Stromal cell of bone marrow (primary cell): ENCODE measurements at places on chromosomes 16 and 17.
A peak's percentile ranks its signal among the peaks of the same experiment; 100 is the strongest.

DNA sequence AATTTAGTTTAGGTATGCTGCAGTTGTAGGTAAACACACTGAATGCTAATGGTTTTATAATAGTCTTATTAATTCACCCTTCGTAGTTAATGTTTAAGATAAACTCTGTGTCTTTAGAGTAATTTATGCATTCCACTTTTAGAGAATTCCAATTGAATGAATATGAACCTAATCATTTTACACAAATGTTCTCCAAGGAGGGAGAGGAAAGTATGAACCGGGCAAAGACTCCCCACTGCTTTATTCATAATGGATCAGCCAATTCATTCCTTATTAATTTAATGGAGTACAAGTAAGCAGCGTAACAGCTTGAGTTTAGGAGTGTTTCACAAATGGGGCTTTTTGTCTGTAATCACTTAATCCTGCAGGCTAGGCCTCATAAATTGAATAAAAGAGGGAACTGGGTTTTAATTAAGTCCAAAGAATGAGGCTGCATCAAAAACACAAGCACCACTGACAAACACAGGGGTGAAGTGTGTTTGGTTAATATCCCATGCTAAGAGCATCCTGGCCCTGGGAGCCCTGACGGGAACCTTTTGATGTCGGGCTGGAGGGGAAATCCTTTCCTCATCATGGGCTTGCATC, 375.7 kb upstream of the DYNLRB2 start:
- no peak for DNase-seq

DNA sequence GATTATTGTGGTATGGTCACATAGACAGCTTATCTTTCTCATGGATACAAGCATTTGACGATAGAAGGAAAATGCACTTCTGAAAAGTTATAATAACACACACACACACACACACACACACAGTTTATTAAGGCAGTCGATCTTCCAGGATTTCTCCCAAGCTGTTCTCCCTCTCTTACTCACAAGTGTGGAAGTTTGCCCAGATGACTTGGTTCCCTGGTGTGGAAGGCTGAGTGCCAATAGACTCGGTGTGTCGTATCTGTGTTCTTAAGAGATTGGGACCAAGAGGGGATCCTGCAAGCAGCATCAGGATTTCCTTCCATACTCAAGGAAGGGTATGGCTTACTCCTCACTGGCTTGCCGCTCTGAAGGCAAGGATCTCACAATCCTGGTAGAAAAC, 279.6 kb downstream of the HS3ST3B1 start:
- peak; percentile 38 for DNase-seq

DNA sequence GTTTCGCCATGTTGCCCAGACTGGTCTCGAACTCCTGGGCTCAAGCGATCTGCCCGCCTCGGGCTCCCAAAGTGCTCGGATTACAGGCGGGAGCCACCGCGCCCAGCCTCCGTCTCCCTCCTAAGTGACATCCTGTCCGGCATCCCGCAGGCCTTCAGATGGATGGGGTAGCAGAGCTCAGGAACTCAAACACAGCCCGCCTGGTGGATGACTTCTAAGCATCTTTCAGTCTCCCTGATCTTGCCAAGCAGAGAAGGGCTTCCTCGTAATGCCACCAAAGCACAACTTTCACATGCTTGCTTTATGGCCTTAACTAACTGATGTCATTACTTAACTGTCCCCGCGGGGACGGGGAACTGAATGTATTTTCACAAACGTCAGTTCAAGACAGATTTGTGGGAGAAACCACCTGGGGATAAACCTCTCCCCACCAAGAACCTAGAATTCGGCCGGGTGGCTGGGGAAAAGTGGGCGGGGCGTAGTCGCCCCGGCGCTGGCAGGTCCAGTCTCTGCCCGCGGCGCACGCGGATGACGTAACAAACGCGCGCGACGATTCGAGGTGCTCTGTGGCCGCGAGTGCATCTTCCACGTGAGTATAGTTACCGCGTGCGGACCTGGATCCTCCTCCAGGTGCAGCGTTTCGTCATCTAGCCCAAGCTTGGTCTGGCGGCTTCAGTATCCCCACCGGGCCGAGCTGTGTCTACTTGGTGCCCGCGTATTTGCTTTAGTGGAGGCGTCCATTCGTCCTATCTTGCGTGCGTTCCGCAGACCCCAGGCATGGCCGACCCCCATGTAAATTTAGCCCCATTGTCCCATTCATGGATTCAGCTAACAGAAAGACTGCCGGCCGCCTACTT, at the start of gene PFAS:
PFAS (plus strand) TSS at position 539 of the 857 bp plus-strand sequence. CDS start 4,649 bp downstream, outside the sequence.
- DNase-seq = peak; percentile 78

- DNase-seq = no peak
Observed at GRCh38 chr16:84505249-84506187, 1.1 kb upstream of the MEAK7 start.

DNA sequence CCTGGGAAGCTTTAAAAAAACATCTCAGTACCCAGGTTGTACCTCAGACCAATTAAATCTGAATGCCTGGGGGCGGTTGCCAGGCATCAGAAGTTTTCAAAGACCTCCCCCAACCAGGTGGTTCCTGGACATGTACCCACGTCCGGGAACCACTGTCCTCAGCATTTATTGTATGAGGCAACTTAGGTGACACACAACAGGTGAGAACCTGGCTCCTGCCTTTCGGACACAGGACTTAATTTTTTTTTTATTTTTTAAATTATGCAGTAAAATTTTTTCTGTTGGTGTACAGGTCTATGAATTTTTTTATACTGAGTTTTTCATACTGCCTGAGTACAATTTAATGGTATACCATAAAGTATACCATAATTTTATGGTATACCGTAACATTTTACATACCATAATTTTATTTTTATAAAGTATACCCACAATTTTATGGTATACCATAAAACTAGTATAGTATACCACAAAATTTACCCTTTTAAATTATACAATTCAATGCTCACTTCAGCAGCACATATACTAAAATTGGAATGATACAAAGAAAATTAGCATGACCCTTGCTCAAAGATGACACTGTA, 38.7 kb upstream of the DHX8 start:
- no peak for DNase-seq

- no peak for DNase-seq
Observed at GRCh38 chr16:67252609-67253497, 4.1 kb downstream of the SLC9A5 start.

DNA sequence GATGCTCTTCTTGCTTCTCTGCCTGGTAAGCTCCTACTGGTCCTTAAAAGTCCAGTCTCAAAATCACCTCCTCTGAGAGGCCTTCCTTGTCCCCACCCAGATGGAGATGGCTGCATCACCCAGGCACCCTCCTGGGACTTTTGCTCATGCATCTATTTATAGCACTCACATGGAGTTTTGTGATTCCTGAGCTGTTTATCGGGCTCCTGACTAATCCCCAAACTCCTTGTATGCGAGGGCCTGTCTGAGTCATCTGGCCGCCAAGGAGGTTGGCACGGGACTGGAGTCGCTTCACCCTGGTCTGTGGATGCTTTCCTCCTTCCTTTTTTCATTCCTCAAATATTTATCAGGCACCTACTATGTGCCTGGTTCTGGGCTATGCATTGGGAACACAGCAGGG, 2.3 kb upstream of the MAP2K3 start:
- DNase-seq = peak; percentile 98

DNA sequence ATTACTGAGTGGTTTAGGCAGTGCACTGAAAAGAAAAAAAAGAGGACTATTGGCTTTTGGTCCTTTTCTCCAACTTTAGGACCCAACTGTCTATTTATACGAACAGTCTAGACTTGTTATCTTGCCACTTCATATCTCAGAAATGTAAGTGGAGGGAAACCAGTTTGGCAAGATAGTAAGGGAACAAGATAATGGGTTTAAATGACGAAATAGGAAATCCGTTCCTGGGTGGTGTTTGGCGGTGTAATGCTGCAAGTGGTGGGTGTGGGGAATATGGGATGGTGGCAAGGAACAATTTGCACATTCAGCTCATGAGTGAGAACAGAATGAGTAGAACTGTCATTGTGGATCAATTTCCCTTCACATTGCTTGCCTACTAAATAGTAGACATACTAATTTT, 44.7 kb downstream of the GRB7 start:
- no peak for DNase-seq

GRCh38 chr16:57559072-57559790, 16.8 kb downstream of the ADGRG5 start:
- DNase-seq = no peak

DNA sequence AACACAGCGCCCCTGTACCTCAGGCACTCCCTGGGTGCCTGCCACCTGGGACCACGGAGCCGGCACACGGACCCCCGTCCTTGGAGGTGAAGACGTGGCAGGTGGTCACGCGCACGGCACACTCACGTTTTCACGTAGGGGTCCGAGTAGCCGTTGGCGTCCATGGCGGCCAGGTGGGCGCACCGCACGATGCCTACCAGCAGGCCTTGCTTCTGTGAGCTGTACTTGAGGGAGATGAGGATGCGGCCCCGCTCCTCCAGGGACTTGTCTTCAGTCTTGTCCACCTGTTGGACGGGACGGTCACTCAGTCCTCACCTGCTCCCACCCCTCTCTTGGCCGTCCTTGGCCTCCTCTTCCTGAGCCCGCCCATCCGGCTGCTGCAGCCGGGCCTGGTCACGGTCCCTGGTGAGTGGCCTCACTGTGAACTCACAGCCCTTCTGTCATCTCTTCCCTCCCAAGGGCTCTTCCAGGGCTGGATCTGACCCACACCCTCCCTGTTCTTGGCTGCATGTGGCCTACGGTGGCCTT, 18.8 kb downstream of the SCGB1C2 start:
- DNase-seq = no peak

- no peak for DNase-seq
Observed at GRCh38 chr16:52456368-52456767, 90.6 kb downstream of the TOX3 start.

GRCh38 chr17:18166894-18167293, 16.7 kb upstream of the ALKBH5 start:
- no peak for DNase-seq

DNA sequence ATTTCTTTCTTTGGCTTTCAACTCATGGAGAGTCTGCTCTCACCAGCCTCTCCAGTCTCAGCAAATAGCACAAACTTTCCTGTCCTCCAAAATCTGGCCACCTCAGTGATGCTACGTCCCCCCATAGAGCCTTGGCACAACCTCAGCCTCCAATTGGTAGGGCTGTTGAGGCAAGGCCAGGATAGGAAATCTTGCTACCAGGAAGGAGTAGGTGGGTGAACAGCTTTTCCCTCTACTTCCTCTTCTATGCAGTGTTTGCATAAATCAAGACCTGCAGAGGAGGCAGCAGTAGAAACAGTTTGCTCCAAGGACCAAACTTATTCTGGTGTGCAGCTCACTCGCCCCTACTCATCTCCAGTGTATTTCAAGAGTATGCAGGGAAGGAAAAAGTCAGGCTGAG, 701 bp upstream of the DPEP2 start:
- DNase-seq = no peak

- peak; percentile 77 for DNase-seq
Observed at GRCh38 chr16:17471719-17472461, 1.1 kb upstream of the XYLT1 start.

DNA sequence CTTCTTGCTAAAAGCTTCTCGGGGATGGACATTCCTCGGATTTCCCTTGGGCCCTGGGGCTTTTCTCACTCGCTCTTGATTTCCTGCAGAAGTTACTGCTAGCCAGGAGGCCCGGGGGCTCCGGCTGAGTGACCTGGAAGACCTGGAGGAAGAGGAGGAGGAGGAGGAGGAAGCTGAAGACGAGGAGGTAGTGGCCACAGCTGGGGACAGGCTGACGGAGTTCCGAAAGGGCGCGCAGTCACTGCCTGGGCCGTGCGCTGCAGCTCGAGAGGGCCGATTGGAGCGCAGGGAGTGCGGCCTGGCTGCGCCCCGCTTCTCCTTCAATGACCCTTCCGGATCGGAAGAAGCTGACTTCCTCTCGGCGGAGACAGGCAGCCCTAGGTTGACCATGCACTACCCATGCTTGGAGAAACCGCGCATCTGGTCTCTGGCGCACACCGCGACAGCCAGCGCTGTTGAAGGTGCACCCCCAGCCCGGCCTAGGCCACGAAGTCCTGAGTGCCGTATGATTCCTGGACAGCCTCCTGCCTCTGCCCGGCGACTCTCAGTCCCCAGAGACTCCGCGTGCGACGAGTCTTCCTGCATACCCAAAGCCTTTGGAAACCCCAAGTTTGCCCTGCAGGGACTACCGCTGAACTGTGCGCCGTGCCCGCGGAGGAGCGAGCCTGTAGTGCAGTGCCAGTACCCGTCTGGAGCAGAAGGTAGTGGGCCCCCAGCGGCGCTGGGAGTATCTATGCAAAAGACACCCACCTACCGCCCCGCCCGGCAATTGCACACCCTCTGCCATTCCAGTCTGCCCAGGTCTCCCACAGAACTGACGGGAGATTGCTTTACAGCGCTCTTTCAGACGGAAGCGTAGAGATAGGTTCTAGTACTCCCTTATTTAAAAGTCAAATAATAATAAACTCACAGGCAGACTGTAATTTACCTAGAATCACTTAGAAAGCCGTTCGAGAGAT, 4.9 kb downstream of the IRX6 start:
- no peak for DNase-seq

DNA sequence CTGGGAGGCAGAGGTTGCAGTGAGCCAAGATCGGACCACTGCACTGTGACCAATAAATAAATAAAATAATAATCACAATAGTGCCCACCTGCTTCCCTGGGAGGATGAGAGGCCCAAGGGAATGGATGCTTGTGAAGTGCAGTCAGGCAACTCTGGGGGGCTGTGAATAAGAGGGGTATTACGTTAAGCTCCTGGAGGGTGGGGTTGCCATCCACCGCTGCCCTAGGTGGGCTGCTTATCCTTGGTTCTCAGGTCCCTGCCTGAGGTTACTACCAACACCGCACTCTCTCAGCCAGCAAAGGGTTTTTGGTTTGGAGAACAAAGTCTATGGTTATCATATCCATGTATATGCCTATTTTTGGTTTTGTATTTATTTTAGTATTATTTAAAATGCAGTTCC, 48.6 kb upstream of the CBFA2T3 start:
- DNase-seq = no peak

DNA sequence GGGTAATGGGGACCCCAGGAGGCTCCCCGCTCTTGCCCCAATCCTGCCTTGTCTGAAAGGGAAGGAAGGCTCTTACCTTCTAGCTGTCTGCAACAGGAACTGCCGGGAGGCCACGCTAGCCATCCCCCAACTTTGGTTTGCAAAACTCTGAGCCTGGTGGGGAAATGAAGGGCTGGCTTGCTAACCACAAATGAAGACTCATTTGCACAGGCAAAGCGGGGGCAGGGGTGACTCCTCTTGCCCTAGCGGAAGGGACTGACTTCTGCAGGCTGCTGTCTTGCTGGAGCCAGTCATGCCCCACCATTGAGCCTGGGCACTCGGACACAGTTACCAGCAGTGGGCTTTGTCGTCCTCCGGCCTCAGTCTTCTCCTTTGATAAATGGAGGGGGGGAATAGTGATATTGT, 52.6 kb downstream of the PLCG2 start:
- no peak for DNase-seq

- no peak for DNase-seq
Observed at GRCh38 chr16:85573696-85574641, 39.2 kb upstream of the GSE1 start.

DNA sequence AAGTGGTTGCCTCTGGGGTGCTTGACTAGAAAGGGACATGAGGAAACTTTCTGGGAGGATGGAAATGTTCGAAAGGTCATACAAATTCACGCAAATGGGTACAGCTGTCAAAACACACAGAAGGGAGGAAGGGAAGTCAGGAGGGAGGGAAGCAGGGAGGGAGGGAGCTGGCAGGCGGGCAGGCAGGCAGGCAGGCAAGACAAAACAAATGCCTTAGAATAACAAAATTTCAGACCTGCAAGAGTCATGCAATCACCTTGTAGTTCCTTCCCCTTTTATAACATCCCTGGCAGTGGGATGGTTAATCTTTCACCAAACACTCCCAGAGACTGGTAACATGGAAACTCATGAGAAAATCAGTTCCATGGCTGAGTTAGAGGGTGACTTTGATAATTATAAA, 189.2 kb downstream of the STX8 start:
- DNase-seq = no peak

- DNase-seq = no peak
Observed at GRCh38 chr17:17112628-17113200, 70.5 kb downstream of the MPRIP start.
